Mesendoderm (in vitro differentiated cells): ENCODE measurements at places on chromosomes 7 and 10.
A peak's percentile ranks its signal among the peaks of the same experiment; 100 is the strongest.

DNA sequence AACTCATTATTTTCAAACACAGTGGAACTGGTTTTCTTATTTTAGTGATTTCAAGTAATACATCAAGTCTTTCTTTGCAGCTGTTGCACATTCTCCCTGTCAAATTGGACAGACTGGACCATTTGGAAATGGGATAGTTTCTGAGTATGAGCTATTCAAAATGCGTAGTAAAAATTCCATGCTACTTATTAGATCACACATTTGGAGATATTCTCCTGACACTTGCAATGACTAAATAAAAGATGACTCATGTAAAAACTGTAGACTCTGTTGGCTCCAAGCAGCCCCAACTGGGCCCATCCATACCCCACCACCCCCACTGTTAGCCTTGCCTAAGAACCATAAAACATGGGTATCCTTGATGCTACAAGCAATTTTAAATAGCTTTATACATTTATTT lies 25.9 kb upstream of the BICC1 start:
- no peak for DNase-seq

DNA sequence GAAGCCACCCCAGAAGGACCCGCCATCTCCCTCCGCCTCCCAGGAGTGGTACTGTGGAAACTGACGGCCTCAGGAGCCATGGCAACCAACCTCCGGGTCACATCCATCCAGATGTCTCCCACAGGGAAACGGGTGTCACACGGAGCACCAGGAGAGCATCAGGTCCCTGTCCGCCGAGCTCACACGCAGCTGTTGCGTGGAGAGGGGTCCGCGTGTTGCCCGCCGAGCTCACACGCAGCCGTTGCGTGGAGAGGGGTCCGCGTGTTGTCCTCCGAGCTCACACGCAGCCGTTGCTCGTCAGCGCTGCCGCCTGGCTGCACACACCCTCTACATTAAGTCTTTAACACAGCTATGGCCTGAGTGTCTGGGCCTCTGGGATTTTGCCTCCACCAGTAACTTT lies 311.1 kb upstream of the SHH start:
- no peak for DNase-seq

DNA sequence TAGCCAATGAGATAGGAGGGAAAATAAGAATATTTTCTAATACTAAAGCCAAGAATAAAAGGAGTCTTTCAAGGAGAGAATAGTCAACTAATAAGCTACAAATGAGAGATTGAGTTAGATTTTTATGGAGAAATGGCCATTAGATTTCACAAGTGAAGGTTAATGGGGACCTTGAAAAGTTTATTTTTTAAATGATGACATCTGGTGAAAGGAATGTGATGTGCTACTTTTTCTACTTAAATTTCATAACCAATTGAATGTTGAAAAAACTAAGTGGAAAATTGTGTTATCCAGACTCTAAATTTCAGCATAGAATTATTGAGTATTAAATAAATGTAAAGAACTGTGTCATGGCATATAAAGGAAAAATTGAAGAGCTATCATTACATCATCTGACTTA lies 125.7 kb downstream of the TSPAN12 start:
- DNase-seq = no peak

- DNase-seq = no peak
Observed at GRCh38 chr10:111455776-111456426, 379.1 kb downstream of the ADRA2A start.

DNA sequence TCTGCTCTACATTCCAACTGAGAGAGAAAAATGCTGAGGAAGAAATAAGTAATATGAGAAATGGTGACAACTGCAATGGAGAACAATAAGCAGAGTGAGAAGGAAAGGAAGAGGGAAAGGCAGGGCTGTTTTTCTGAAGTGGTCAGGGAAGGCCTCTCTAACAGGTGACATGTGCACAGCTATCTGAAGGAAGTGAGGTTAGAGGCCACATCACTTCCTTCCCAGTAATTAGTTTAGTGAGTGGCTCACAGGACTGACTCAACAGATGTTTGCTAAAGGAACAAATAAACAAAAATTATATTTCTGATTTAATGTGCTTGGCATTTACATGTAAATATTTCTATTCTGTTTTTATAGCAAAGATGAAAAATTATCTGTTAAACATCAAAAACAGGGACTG lies 77.9 kb downstream of the ARHGAP21 start:
- no peak for DNase-seq

DNA sequence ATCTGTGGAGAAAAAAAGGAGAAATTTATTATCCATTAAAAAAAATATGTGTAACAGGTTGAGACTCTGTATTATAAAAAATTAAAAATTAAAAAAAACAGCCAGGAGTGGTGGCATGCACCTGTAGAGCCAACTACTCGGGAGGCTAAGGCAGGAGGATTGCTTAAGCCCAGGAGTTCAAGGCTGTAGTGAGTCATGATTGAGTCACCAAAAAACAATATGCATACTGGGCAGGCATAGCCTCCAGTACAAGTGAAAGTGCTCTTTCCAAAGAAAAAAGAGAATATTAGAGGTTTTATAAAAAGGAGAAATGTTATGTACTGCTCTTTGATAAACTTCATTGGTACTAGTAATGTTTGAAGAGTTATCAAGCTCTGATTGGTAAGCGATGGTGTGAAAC lies 647.1 kb upstream of the ZWINT start:
- no peak for DNase-seq

DNA sequence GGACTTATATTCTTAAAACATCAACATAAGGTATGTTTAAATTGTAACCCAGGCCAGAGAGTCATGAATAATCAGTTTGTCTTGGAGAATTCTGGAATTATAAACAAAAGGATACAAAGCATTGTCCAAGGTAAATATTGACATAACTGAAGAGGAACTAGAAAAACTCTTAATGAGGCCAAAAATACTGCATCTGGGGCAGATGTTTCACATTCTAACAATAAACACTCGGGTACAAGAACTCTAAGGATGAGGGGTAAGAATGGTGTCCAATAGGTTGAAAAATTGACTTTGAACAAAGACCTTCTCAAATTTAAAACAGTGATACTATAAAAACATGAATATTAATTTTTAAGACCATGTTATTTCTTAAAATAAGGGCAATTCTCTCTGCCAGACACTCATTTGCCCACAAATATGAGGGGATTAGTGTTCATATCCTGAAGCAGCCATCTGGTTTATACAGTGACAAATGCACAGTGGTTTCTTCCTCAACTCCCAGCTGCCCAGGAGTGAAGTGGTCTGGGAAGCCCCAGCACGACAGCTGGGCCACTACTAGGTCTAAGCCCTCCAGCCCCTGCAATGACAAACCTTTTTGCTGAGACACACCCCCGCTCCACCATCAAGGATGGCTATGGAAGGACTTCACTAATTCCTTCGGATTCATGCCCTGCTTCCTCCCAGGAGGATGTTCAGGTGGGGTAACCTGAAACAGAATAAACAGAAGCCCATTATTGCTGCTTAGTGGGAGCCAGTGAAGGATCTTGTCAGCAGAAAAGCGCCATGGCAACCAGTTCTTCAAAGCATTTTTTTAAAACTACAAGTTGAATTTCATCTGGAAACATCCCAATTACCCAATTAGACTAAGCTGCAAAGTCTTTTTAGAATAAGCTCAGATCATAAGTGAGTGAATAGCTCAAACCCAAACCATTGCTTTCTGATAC lies 107.5 kb upstream of the ARID5B start:
- DNase-seq = no peak

DNA sequence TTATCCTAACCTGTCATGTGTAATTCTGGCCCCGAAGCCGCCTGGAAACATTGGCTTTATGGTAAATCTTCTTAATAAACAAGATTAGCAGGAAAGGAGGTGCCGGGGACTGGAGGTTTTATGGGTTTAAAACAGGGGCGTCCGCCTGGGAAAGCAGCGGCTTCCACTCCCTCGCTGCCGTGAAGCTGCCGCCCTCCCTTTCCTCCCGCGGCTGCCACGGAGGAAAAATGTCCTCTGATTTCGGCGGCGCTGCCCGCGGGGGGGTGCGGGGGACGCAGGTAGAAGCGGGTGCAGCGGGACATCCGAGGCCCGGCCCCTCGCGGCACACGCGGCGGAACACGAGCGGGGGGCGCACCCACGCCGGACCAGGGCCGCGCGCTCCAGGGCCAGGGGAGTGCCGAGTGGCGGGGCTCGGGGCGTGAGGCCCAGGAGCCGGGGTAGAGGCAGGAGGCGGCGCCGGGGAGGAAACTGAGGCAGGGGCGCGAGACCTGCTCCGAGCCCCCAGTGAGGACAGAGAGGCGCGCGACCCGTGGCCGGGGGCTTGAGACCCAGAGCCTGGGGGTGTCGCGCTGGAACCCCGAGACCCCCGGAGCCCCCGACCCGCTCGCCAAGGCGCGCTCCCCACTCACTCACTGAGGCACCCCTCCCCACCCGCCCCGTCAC lies 993 bp downstream of the PTPRN2 start:
- no peak for DNase-seq

DNA sequence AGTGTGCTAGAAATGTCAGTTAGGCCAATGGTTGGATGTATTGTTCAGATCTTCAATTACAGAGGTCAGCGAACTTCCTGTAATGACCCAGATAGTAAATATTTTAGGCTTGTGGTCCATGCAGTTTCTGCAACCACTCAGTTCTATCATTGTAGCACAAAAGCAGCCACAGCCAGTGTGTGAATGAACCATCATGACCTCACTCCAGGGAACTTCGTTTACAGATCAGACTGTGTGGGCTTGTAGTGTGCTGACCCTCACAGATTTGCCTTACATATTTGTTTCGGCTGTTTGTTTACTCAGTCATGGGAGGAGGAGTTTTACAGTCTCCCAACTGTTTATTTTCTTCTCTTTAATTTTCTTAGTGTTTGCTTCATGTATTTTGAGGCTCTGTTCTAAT lies 55.4 kb downstream of the LANCL2 start:
- no peak for DNase-seq

GRCh38 chr7:101410743-101411507 lies 48.2 kb downstream of the COL26A1 start:
- peak; percentile 96 for DNase-seq

DNA sequence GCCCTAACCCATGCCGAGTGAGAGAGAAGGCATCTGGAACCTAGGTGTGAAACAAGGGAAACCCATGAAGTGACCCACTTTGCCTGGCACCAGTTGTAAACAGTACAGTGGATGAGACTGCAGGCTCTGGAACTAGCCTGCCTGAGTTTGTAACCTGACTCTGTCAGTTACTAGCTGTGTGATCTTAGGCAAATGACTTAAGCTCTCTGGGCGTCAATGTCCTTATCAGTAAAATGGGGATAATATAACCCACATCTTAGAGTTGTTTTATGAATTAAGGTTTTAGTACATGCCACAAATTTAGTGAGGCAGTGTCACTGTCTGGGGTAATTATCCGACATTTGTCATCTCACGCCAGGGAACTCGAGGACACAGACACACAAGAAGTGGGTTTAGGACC lies 82.9 kb upstream of the AGK start:
- DNase-seq = no peak

DNA sequence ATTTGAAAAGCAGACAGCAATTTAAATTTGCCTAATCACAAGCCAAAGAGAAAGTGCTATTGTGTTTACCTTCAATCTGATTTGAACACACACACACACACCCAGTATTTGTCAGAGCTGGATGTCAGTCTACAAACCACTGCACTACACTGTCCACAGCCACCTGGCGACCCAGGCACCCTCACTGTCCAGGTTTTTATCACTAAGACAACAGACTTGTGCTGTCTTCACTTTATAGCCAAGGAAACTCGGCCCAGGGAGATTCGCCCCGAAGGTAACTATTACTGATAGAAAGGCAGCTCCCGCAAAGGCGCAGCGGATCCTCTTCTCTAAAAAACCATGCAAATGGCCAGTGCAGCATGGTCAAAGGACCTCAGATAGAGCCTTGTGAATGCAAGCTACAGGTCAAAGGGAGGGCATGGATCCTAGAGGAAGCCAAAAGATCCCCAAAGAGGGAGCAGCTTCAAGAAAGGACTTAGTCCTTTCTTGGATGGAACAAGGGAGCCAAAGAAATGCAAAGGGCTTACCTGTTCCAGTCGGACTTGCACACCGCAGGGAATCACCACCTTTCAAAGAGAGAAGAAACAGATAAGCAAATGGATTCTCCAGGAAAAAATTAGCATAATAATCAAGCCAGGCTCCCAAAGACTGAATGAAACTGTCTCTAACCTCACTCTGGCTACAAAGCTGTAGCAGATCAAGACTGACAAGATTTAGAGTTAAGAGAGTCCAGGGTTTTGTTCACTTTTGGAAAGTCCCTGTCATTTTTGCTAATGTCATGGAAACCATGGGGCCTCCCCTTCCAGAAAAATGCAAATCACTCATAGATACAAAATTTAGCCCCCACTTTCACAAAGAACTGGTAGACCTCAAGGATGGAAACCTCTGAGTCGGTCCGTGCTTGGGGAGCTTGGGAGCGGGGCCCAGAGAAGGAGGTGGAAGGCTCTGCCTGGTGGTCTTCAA lies 101.1 kb downstream of the TNS3 start:
- no peak for DNase-seq

- no peak for DNase-seq
Observed at GRCh38 chr10:102300278-102300843, 55.0 kb downstream of the GBF1 start.

DNA sequence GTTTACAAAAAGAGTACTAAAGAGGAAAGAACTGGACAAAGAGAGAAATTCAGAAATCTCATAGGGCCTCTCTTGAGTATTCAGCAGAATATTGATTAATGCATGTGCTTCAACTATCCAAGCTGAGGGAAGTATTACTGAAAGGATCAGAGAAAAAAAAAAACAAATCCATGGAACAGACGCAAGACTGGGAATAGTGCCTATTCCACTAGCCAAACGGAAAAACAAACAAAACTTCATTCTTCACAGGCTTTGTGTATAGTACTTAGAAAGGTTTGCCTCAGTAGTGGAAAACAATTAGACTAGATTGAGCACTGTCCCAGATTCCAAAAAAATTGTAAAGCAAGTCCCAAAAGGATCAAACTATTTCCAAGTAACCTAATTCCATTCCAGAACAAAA lies 106.2 kb downstream of the TFEC start:
- no peak for DNase-seq

DNA sequence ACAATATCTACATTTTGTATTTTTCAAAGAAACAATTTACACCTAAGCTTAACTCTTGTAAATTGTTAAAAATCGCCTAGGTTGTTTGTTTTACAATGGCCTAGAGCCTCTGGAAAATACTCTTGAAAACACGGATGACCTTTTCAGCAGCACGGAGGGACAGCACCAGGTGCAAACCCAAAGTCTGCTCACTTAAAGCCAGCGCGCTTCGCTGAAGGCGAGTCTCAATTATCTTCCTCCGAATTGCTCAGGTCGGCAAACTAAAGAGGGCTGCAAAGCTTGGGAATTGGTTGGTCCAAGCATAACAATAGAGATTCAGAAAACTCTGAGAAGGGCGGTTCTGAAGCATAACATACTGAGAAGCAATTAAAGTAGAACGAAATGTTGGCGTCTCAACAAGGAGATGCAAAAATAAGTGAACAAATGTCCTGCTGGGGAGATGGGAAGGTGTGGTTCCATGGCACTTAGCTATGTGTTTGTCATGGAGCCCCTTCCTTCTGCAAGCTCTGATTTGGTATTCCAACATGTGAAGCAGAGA lies 139.9 kb upstream of the PITRM1 start:
- DNase-seq = no peak

- DNase-seq = no peak
Observed at GRCh38 chr10:66888237-66888636, 37.6 kb upstream of the LRRTM3 start.

GRCh38 chr10:7255517-7255916 lies 155.3 kb downstream of the SFMBT2 start:
- no peak for DNase-seq

DNA sequence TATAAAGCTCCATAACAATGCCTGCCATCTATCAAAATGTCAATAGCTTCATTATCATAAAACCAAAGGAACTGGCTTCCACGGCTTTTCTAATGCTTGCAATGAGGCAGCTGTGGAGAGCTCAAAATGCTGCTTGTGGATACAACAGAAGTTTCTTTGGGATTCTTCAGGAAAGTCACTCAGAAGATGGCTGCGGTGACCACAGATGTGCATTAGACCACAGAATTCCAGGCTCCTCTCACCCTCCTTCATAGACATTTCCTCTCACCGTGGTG lies 77.2 kb downstream of the CDCA7L start:
- no peak for DNase-seq
